ENCODE measurements at places on chromosomes 3 and 15.

GRCh38 chr3:171412054-171412453, 48.2 kb downstream of the TNIK start:
- DNase-seq: no peak

DNA sequence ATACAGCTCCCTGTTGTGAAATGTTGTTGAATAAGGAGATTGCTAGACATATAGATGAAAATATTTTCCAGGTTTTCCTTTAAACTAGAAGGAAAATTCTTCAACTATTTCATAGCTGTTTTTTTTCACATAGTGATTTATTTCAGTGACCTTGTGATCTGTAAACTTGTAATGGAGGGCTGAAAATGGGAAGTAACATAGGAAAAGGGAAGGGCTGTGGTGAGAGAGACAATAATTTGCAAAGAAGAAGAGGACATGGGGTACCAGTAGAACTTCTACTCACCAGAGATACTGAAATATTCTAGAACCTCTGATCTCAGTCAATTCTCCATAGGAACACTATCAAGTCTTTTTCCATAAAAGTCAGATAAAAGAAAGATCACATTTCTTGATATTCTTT, 60.4 kb downstream of the PLS1 start:
- no peak for DNase-seq

DNA sequence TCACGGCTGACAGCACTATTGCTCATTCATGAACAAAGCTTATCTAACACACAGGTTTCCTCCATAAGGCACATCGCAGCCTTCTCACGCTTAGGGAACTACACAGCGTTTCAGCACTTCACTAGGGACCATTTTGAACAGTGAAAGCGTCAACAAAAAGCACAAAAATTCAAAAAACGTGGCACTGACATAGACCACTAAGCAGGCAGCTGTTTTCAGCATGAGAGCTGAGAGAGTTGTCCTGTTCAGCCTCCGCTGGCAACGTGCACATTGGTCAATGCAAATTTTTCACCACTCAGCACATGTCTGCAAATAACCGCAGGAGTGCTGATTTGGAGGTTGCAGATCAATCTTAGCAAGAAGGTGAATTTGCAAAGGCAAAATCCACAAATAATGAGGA, 109.2 kb downstream of the LRRK1 start:
- no peak for DNase-seq

DNA sequence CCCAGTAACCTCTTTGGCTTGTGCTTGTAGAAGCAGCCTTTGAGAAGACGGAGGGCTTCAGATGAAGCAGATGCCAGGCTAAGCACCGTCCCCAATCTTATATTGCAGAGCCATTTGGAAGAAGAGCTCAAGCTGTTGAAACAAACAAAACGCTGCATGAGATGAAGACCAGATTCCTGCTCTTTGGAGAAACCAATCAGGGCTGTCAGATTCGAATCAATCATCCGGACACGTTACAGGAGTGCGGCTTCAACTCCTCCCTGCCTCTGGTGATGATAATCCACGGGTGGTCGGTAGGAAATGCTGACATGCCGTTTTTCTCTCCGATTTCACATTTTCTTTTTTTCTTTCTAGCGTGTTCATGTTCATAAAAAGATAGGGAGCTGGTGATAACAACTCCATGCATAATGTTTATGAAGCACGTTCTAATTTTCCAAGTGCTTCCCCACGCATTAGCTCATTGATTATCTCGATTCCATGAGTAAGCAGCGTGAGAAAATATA, 106.5 kb downstream of the LIPC start:
- DNase-seq: no peak

- no peak for DNase-seq
Measured at GRCh38 chr3:119310071-119310470, 15.9 kb downstream of the ARHGAP31 start.

GRCh38 chr3:104180906-104181305, 1185.8 kb upstream of the ALCAM start:
- no peak for DNase-seq

DNA sequence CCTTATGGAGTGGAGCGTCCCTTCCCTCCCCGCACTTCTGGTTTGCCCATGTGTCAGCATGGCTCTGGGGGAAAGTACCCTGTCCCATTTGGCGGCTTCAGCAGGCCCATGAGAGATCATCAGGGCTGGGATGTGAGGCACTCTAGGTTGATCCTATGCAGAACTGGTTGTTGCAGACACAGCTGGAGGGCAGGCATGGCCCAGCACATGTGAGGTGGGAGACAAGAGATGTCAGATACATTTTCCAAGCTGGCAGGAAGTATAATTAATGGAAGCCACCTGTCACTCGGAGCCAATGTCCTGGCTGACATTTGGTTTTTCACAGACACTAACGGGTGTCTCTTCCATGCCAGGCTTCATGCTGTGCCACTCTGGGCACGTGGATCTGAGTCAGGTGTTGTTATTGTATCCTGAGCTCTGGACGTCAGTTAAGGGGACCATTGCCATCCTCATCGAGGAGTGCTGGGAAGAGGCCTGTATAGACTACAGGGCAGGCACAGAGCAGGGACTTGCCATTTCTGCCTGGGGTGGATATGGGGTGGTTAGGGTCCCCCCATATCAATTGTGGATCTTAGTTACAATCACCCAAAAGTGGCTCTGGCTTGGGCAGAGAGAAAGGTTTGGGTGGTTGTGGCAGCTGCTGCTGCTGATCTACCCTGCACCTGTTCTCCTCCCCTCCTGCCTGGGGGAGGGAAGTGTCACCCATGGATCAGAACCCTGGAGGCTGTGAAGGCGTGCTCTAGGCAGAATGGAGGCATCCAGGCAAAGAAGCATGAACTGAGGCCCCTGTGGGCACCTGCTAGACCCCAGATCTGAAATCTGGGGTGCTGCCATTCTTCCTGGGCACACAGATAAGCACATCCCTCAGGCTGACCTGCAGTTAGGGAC, 140.7 kb downstream of the FBLN2 start:
- no peak for DNase-seq

- no peak for DNase-seq
Measured at GRCh38 chr15:93150910-93151881, 62.2 kb upstream of the RGMA start.

DNA sequence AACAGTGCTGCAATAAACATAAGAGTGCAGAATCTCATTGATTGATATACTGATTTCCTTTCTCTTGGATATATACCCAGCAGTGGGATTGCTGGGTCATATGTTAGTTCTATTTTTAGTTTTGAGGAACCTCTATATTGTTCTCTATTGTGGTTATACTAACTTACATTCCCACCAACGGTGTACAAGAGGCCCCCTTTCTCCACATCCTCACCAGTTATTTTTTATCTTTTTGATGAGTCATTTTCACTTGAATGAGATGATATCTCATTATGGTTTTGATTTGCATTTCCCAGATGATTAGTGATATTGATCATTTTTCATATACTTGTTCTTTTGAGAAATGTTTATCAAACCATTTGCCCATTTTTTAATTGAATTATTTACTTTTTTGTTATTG, 12.4 kb upstream of the IREB2 start:
- no peak for DNase-seq

GRCh38 chr3:126459111-126459762, 16.5 kb downstream of the ZXDC start:
- no peak for DNase-seq

- DNase-seq: no peak
Measured at GRCh38 chr15:69417581-69417980, 3.4 kb downstream of the KIF23 start.

DNA sequence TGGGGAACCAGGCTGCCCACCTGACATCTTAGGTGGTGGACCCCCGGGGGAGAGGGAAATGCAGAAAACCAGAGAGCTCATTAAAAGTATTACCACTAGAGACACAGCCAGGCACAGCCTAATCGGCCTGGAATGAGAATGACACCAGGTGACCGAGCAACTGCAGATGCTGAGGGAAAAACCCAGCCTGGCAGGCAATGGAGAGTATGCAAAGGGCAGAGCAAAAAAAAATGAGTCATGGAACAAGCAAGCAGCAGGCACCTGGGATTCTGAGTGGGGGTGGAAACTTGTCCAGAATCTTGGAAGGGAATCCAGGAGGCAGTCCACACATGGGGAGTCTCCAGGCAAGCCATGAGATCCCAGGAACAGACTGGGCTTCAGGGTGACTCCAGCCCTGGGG, 183.7 kb upstream of the LRRN1 start:
- DNase-seq: no peak

- DNase-seq: peak; percentile 9
Measured at GRCh38 chr3:23035927-23036640, 167.0 kb upstream of the UBE2E2 start.

GRCh38 chr15:47294765-47295259, 422.5 kb upstream of the SEMA6D start:
- DNase-seq: no peak

All from activated CD4-positive, alpha-beta T cell treated with anti-CD3 and anti-CD28 coated beads for 36 hours (primary cell).